ENCODE measurements at places on chromosomes 4 and X.
A peak's percentile ranks its signal among the peaks of the same experiment; 100 is the strongest.

DNA sequence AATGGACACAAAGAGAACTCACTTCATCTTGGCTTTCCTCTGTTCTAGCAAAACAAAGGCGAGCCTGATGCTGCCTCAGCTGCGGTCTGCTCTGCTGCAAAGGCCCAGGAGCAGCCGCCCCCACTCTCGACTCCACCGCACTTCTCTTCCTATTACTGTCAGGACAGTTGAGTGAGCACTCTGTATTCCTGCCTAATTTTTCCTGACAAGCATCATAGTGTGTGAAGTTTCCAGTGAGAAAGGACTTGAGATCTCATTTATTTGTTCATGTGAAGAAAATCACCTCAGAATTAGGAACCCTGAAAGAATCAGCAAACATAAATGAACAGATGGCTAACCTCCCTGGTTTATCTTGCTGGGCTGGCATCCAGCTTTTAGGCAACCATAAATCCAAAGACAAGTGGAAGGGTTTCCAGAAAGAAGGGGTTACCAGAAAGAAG, 15.6 kb downstream of the SCARB2 start:
- peak; percentile 82 for DNase-seq

DNA sequence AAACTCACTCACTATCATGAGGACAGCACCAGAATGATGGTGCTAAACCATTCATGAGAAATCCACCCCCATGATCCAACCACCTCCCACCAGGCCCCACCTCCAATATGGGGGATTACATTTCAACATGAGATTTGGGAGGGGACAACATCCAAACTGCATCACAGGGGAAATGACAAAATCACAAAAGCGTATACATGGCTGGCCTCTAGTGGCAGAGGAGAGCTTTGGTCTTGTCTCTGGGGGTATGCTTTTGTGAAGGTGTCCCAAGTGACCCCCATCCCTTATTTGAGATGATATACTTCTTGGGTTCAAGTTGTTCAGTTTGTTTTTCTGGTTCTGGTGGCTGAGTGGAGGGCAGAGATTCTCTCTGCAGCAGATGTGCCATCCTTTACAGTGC, 8.5 kb upstream of the SETD7 start:
- no peak for DNase-seq

DNA sequence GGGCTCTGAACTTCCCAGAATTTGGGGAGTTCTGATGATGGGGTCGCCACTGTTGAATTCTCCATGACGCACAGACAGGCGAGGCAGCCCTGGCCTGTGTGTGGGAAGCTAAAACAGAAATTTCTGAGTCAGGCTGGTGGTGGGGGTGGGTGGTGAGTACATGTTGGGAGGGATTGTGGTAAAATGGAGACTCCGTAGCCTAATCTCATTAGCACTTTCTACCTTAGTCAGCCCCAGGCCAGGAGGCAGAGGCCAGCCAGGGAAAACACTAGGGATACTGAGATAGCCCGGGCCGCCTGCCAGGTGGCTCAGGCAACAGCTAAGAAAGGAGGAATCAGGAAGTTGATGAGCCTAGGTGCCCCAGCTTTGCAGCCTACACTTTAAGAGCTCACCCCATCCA, 39.3 kb upstream of the NHSL2 start:
- DNase-seq = no peak

DNA sequence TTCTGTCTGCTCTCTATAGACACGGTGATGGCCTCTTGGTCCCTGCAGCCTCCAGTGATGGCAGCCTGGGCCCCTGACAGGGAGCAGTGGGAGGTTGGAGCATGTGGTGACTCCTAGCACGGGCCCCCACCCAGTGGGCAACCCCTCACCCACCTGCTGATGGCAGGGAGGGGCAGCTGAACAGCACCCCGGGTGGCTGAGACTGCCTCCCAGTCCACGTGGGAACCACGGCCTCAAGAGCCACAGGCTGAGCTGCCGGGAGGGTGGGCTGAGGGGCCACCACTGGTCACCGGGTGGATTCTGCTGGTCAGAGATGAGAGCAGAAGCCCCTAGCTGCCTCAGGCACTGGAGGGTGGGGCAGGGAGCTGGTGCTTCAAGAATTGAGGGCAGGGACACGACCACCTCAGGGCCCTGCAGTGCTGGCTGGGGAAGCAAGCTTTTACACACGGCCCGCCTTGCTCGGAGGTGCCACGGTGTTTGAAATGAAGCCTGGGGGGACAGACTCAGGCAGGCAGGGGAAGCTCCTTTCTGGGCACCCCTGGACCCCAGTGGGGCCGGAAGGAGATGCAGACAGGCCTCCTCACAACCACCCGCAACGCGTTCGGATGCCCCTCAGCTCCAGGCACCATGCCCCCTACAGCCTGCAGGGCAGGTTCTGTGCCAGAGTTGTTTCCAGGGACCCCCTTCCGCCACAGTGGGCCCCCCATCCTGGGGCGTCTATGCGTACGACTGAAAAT, 6.3 kb upstream of the HAUS3 start:
- DNase-seq = no peak

DNA sequence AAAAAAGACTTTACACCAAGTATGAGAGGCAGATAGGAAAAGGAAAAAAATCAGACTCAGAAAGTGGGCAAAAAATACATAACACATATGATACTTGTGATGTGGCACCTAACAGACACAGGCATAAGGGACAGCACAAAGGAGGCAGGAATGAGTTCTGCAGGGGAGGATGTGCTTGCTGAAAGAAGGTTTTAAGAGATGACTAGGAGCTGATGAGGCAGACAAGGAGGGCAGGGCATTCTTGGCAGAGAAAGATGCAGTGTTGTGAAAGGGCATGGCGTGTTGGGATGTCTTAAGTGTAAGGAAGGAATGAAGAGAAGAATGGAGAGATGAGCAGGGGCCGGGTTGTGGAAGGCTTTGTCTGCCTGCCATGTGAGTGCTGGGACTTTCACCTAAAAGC, 49.7 kb upstream of the TMEM154 start:
- DNase-seq = no peak

DNA sequence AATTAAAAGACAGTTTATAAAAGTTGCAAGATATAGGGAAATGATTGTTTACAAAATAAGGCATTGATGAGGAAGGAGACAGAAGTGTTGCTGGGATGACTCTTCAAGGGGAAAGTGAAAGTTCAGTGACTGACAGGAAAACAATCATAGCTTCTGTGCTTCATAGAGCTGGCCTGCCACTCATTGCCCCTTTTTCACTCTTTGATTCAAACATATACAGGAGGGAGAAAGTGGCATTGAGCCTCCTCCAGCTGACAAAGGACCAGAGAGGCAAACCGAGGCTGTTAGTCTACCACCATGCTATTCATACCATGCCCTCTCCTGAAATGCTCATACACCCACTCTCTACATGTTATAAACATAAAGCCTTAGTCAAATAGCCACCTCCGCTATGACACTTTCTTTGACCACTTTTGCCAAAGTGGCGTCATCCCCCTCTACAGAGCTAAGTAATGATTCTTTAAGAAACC, 79.2 kb upstream of the ATOH1 start:
- no peak for DNase-seq

DNA sequence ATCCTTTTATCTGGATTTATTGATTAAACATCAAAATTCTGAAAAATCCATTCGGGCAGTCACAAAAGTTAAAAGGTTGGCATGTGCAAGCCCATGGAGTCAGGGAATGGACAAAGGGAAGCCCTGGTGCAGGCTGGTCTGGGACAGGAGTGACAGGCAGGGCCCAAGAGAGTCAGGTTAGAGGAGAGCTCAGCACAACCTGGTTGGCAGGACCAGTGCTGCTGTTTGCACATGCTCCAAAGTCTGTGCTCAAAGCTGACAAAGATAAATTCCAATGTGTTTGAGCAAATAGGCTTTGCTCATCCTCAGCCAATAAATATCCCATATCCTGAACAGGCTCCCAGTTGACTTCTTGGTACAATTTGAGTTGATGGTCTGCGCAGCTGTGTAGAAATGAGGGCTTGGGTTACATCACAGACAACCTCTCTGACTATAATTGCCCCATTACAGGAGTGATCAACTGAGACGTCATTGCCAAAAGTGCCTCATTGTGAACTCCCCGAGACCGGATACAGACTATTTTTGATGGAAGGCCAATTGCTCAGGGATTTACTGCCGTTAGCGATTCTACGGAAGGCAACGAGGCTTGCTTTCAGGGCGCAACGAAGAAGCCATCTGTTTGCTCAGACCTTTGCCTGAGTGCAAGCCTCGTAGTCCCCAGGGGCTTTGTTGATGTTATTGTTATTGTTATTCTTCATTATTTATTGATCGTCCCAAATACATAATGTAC, 1008.1 kb upstream of the TENM3 start:
- DNase-seq = no peak

GRCh38 chr4:121669163-121669550, 27.6 kb downstream of the ANXA5 start:
- DNase-seq = no peak

DNA sequence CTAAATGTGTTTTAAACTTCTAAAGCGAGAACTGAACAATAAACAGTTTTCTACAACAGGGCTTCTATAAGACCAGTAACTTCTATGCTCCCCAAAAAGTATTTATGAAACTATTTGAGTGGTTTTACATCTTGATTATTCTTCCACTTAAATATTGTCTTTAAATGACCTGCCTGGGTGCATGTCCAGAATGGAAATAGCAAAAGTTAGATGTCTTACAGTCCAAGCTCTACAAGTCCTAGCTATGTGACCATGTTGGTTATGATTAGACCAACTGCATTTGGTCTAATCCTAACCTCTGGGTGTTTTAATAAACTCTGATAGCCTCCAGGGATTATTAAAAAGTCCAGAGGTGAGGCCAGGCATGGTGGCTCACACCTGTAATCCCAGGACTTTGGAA, 79.0 kb upstream of the ATXN3L start:
- DNase-seq = no peak

DNA sequence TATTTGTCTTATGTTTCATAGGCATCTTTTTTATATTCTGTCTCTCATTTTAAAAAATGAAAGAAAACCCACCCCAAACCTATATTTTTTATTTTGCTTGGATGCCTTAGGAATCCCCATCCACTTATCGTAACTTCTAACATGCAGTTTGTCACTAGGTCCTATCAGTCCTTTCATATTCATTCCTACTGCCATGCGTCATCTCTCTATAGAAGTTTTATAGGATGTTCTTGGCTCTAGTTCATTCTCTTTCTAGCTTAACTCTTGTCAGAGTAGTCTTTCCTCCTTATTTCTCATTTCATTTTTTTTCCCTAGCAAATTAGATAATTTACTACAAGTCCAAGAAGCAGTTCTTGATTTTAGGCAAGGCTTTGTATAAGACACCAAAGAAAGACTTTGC, 92.7 kb downstream of the LARP1B start:
- no peak for DNase-seq

GRCh38 chr4:171118091-171118490, 695.1 kb upstream of the GALNTL6 start:
- no peak for DNase-seq

GRCh38 chrX:40971736-40972135, 113.5 kb upstream of the USP9X start:
- no peak for DNase-seq

- no peak for DNase-seq
Observed at GRCh38 chr4:107058828-107059227, 22.7 kb upstream of the DKK2 start.

- no peak for DNase-seq
Observed at GRCh38 chrX:19852014-19853005, 35.1 kb downstream of the SH3KBP1 start.

GRCh38 chr4:145483514-145483913, 1.9 kb downstream of the SMAD1 start:
- no peak for DNase-seq

GRCh38 chr4:140947506-140947905, 185.8 kb downstream of the RNF150 start:
- no peak for DNase-seq

DNA sequence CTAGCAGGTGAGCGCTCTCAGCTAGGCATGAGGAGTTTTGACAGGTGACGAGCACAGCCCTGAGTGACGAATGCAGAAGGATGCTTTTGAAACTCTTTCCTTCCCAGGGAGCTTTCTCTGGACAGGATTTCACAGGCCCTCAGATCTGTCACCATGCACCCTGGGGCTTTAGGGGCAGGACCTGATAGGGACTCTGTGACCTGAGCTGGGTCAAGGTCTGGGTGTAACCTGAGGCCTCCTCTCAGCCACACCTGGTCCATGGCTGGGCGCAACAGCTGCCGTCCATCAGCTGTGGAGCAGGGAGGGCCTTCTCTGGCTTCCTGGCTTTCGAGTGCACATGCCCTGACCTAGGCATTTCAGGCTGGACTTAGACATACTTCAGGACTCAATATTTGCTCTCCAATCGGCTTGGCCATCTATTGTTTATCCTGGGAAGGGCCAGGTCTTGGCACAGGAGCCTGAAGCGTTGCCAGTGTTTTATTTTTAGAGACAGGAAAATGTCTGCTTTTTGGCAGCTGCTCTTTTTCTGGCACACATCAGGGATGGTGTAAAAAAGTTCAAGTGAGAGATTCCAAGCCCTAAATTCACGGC, 56.4 kb downstream of the C4orf51 start:
- no peak for DNase-seq

GRCh38 chr4:187908731-187909130, 86.8 kb upstream of the ZFP42 start:
- no peak for DNase-seq

DNA sequence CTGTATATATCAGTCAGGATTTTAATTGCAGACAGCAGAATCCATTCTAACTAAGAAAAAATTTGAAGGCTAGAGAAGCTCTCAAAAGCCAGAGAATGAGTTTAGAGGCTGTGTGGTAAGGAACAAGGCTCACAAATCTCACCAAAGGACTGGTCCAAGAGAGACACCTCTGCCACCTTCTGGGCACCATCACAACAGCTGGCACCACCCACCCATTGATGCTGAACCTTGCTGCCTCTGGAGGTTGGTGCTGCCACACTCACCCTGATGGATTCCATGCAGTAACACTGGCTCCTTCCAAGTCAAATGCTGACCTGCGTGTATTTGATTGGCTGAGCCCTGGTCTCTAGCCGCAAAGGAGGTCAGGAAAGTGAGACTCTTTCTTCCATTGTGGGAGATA, 100.8 kb downstream of the BEND2 start:
- no peak for DNase-seq

DNA sequence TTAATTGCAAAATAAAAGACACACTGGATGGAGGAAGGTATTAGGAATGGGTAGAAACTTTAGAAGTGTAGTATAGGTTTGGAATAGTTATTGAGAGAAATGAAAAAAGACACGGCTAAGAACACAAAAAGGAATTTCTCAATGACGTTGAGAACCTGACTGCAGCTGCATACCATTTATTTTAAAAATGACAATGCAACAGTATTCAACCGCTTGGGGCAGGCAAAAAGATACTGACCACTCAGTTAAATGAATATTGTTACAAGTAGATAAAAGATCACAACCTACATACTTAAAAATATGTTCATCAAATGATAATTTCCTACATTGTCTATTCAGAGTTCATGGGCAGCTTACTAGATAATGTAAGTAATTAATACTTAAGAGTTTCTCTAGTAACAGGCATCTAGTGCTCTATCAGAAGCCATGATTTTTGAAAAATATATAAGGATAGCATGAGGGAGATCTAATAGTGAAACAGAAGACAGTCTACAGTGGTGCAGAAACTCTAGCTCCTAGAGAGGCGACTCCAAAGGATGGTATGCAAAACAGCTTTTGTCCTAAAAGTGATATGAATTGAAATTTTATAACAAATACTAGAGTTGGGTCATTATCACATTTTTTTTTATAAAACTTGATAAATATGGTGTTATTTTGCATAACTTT, 216.2 kb upstream of the VEGFC start:
- no peak for DNase-seq
